ENCODE measurements at places on chromosomes 5 and 9.

DNA sequence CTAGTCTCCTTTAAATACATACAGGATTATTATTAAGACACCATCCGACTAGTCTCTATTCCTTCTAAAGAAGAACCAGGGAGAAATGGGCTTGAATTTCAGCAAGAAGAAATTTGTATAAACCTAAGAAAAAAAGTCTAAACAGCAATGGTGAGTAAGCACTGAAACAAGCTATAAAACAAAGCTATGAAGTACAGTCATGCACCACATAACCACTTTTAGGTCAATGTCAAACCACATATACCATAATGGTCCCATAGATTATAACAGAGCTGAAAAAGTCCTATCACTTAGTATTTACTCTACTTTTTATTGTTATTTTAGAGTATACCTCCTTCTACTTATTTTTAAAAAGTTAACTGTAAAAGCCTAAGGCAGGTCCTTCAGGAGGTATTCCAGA, 102.0 kb upstream of the NFIB start:
- no peak for DNase-seq

- no peak for DNase-seq
Observed at GRCh38 chr5:173103411-173103810, 40.9 kb upstream of the BNIP1 start.

GRCh38 chr5:57681942-57682341, 199.3 kb upstream of the ACTBL2 start:
- no peak for DNase-seq

GRCh38 chr5:421287-421880, 21.6 kb upstream of the EXOC3 start:
- DNase-seq, result no peak

DNA sequence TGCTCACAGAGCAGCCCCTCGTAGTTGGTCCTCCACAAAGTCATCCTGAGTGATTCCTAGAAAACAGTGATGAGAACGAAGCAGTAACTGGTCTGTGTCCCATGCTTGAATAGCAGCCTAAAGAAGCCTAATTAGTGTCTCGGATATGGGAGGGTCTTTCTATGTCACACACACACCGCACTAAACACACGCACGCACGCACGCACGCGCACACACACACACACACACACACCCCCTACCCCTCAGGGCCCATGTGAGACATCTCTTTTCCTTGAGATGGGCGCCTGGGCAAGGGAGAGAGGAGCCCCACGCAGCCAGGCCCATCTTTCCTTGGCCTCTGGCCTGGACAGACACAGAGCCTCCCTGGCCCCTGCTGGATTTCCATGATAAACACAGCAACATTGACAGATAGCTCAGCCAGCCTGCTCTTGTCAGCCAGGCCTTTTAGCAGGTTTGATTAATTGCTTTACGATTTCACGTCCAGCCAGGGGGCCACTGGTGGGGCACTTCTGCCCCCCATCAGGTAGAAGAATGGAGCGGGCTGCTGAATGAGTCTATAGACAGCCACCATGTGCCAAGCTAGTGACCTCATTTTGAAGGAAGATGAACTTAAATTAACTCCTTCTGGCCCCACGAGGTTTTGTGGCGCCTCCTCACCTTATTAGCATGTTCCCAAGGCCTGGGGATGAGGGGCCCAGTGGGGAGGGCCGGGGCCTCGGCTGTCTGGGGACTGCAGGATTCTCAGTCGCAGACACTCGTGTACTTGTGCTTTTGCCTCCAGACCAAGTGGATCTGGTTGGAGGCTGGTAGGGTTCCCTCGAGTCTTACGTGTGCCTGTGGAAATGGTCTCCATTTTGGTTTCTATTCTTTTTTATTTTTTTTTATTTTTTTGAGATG, 36.2 kb upstream of the PRDM12 start:
- no peak for DNase-seq

DNA sequence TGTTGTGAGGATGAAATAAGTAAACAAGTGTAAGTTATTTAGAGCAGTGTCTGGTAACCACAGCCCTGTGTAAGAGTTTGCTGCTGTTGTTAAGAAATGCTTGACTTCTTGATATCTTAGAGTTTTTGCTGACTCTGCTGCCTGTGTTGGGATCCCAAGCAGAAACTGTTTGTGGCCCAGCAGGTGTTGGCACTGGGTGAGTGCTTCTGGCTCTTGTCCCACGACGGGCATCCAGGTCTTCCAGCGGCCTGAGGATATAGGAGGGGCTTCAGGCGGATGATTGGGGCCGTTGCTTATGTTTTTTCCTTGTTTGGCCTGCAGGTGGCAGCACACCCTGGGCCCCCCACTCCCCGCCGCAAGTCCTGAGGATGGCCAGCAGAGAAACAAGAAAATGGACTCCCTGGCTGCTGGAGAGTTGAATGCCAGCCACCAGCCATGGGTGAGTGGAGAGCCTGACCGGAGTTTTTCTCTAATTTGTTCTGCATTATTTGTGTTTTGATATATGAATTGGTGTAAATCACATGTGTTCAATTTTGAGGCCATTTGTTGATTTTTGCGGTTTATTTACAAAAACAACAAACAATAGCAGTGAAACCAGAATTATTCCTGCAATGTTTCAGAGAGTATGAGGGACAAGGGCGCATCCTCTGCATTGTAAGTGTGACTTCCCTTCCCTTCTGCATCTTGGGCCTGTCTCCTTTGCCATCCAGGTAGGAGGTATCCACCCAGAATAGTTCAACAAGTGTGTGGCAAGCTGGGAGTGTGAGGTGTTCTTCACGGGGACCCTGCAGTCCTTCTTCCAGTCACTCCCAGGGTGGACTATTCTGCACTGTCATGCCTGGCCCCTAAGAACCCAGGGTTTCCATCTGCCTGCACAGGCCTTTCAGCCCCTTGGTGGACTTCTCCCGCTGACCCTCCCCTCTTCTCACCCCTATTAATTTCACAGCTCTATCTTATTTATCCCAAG, 50.3 kb downstream of the SLC22A5 start:
- DNase-seq, result peak; percentile 84

DNA sequence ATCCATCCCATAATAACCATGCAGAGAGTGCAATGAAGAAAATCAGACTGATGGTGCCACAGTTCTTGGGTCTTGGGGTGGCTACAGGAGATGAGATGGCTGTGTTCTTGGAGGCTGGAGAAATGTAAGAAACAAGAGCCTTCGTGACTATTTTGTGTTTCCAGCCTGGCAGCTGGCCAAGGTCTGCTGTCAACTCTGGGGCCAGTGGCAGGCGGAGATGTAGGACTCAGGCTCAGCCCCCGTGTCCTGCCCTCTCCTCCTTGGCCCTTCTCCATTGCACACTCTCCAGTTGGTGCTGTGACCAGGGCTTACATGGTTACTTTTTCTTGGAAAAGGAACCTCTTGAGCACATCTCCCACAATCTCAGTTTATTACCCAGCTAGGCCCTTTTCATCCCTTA, 235.4 kb downstream of the DMRT2 start:
- no peak for DNase-seq

- no peak for DNase-seq
Observed at GRCh38 chr5:143921525-143922311, 109.8 kb downstream of the HMHB1 start.

GRCh38 chr5:929596-929995, 36.9 kb downstream of the TRIP13 start:
- no peak for DNase-seq

GRCh38 chr9:77808751-77809081, 160.6 kb upstream of the GNA14 start:
- DNase-seq, result no peak

- no peak for DNase-seq
Observed at GRCh38 chr5:77928776-77929300, 152.7 kb upstream of the TBCA start.

DNA sequence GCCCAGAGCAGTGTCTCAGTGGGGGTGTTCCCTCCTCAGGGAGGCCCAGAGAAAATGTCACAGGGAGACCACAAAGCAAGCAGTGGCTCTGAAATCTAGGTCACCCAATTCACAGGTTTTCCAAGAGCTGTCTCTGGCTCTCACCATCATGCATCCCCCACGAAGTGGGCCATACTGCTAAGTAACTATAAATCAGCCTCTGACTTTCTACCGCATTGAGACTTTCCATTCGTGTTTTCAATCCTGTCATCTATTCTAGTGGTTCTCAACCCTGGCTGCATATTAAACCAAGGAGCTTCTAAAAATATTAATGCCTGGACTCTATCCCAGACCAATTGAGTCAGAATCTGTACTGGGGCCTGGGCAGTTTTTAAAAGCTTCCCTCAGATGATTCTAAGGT, 2.0 kb upstream of the C1QTNF3 start:
- no peak for DNase-seq

DNA sequence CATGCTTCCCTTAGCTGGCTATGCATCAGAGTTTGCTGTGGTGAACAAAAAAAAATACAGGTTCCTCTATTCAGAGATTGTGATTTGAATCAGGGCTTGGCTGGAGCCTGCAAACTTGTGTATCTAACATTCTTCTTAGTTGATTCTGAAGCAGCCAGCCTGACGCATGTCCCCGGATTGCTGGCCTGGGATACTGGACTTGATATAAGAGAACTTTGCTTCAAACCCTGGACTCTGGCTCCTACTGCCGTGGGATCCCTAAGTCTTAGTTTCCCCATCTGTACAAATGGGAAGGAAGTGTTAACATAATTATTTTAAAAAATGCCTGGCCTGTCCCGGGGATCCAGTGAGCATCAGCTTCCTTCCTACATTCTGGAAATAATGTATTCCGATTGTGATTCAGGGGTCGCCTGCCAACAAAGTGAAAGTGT, 292.8 kb downstream of the ARHGEF28 start:
- DNase-seq, result no peak

DNA sequence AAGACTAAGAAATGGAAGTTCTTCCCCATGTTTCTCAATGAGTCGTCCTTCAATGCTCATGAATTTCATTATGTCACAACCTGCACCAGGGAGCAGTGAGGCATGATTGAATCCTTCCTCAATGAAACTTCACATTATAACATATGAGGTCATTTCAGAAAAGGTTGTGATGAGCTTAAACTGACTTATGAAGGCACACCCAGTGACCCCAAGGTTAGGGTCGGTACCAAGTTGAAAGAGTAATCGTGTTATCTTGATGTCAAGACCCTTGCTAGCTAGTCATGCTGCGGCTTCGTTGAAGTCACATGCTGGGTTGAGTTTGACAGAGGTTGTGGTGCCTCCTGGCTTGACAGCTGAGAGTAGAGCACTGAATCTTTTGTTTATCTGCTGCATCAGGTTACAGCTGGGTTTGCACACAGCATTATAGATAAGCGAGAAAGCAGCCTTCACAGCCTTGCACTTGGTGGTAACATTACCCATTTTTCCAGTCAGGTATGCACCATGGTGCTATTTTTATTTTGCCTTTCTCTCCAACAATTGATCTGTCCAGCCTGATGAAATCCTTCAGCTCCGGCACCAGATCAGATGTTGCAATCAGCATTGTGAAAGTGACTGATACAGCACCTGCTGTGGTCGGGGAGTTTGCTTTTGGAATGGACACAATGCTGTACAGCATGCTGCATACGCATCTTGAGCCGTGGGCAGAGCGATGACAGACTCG, 133.2 kb downstream of the ERCC6L2 start:
- DNase-seq, result no peak

GRCh38 chr9:93959739-93960154, 4.6 kb upstream of the BARX1 start:
- DNase-seq, result no peak

DNA sequence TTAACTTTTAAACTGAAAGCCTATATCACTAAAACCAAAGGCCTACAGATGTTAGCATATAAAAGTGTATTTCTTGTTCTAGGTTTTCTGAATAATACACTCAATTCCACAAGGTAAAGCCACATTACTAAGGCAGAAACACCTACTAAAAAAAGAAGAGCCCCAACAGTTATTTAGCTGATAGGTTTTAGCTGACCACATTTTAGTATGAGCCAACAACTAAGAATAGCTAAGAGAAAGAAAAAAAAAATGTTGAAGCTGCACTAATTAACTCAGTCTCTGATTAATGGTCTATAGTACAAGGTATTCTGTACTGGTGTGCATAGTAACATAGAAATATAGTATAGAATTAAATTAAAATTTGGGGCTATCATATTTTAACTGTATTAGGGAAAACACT, 23.5 kb downstream of the ZFR start:
- DNase-seq, result no peak

DNA sequence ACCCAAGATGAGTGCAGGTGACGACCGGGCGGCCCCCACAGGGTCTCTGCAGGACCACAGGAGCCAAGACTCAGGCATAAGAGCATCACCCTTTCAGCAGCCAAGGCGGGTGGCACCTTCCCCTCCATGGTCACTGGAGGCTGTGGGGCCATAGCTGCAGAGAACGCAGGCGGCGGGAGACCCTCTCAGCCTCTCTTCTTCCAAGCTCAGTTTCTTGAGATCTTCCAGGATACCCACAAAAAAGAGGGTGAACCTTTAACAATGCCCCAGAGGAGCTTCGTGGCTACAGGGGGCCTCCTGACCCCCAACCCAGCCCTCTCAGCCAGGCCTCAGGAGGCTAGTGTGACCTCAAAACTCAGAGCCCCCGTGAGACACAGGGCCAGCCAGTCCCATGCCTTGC, 5.8 kb upstream of the TBC1D9B start:
- no peak for DNase-seq

GRCh38 chr9:134764473-134765269, 115.9 kb upstream of the FCN2 start:
- DNase-seq, result no peak

DNA sequence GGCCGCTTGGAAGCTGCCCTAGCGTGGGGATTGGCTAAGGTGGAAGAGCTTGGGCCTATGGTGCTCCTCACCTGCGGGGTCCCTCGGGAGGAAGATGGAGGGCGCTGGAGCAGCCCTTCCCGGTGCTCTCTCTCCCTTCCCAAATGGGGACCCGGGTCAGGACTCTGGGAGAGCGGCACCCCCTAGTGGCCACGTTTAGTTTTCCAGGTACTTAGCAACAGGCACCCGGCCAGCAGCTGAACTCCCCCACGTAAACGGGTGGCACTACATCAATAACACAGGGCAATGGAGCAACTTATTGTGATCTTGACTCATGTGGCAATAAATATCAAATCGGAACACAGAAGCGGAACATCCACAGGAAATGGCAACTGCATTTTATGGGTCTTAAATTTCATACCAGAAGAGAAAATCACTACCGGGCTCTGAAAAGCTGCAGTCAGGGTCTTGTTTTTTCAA, 316.6 kb downstream of the AGTPBP1 start:
- no peak for DNase-seq
